Thoracic aorta (tissue), 2 donors: ENCODE measurements at places on chromosomes 3 and 15. TPM values are rescaled to one million over a fixed set of nuclear protein-coding genes. Genes with fewer than 3 reads are reported as not detected.
A peak's percentile ranks its signal among the peaks of the same experiment; 100 is the strongest.

The CP gene
- 58.1 TPM for total RNA-seq

The RASGRP1 gene
- 1.6 TPM for total RNA-seq

The HIGD2B gene
- not detected for total RNA-seq

The OXTR gene
- 2.3 TPM for total RNA-seq

The POPDC2 gene
- 35.2 TPM for total RNA-seq

The CDHR4 gene
- total RNA-seq: 0.68 TPM

The CCR4 gene
- total RNA-seq: 0.56 TPM

The ARHGAP31 gene
- 20.8 TPM for total RNA-seq

The CRYGS gene
- total RNA-seq: 3.7 TPM

The CLCN2 gene
- 8.0 TPM for total RNA-seq

The CNTN3 gene
- total RNA-seq: 6.5 TPM

- no peaks in the 10 kb centered on the region for H3K4me1 ChIP-seq
- no peaks in the 10 kb centered on the region for H3K36me3 ChIP-seq
- no peaks in the 10 kb centered on the region for H3K27me3 ChIP-seq
- no peak overlapping the region for H3K27ac ChIP-seq
Measured at GRCh38 chr15:95541301-95541700, 789.2 kb upstream of the NR2F2 start.

GRCh38 chr15:44082558-44083157 lies 112.4 kb downstream of the FRMD5 start:
- H3K4me1 ChIP-seq: no peaks in the 10 kb centered on the region
- no peak for DNase-seq
- H3K27me3 ChIP-seq: no peaks in the 10 kb centered on the region
- no peak overlapping the region for H3K27ac ChIP-seq
- H3K36me3 ChIP-seq: no peaks in the 10 kb centered on the region

DNA sequence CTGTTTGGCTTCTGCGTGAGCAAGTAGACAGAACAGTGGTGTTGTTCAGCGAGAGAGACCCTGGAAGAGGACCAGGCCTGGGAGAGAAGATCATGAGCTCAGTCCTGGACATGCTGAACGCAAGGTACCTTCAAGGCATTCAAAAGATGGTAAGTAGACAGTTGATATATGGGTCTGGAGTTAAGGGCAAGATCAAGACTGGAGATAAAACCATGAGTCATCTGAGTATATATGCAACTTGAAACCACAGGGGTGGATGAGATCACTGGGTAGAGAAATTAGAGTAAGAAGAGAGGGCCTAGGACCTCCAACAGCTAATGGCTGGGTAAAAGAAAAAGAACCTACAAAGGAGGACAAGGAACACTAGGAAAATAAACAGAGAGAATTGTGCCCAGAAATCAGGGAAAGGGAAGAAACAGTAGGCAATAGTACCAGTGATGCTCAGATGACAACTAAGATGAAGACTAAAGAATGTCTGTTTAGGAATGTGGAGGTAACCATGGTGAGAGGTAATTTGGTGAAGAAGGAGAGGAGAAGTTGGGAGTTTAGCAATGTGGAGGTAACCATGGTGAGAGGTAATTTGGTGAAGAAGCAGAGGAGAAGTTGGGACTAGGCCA lies 343.2 kb upstream of the ADAMTS9 start:
- no peak overlapping the region for H3K4me3 ChIP-seq
- no peaks in the 10 kb centered on the region for H3K4me1 ChIP-seq
- no peak overlapping the region for H3K27ac ChIP-seq
- no peaks in the 10 kb centered on the region for H3K27me3 ChIP-seq

GRCh38 chr3:81439108-81439507 lies 322.3 kb downstream of the GBE1 start:
- H3K4me3 ChIP-seq: no peak overlapping the region
- peaks cover 10% of the 10 kb centered on the region for H3K4me1 ChIP-seq
- no peak overlapping the region for H3K27ac ChIP-seq

DNA sequence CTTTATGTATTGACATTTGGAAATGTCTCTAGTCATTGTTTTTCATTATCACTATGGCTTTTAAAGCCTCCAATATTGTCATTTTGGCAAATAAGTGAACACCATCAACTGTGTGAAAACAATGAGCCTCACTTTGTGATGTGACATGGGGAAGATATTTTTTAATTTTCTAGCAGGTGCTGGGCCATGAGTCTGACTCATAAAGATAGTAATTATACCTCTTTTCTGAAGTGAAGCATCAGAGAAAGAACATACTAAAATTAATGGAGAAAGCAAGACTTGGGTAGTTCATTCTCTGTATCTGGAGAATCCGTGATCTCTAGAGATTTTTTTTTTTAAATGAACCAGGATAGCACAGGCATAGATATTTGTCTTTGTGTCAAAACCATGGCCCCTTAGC lies 100.8 kb downstream of the CCNL1 start:
- DNase-seq: no peak
- no peaks in the 10 kb centered on the region for H3K27me3 ChIP-seq
- no peak overlapping the region for H3K27ac ChIP-seq
- no peak overlapping the region for H3K4me3 ChIP-seq
- H3K36me3 ChIP-seq: no peaks in the 10 kb centered on the region

GRCh38 chr3:122642935-122643334 lies 37.7 kb upstream of the PARP14 start:
- DNase-seq: no peak
- H3K4me3 ChIP-seq: no peak overlapping the region
- H3K27ac ChIP-seq: no peak overlapping the region
- H3K4me1 ChIP-seq: no peaks in the 10 kb centered on the region
- H3K27me3 ChIP-seq: no peaks in the 10 kb centered on the region

GRCh38 chr15:90087454-90088154 lies 14.7 kb downstream of the IDH2 start:
- H3K27ac ChIP-seq: no peak overlapping the region
- H3K4me1 ChIP-seq: peaks cover under 1% of the 10 kb centered on the region
- no peak overlapping the region for H3K4me3 ChIP-seq
- DNase-seq: no peak
- no peaks in the 10 kb centered on the region for H3K27me3 ChIP-seq
- peaks cover 20% of the 10 kb centered on the region for H3K36me3 ChIP-seq

DNA sequence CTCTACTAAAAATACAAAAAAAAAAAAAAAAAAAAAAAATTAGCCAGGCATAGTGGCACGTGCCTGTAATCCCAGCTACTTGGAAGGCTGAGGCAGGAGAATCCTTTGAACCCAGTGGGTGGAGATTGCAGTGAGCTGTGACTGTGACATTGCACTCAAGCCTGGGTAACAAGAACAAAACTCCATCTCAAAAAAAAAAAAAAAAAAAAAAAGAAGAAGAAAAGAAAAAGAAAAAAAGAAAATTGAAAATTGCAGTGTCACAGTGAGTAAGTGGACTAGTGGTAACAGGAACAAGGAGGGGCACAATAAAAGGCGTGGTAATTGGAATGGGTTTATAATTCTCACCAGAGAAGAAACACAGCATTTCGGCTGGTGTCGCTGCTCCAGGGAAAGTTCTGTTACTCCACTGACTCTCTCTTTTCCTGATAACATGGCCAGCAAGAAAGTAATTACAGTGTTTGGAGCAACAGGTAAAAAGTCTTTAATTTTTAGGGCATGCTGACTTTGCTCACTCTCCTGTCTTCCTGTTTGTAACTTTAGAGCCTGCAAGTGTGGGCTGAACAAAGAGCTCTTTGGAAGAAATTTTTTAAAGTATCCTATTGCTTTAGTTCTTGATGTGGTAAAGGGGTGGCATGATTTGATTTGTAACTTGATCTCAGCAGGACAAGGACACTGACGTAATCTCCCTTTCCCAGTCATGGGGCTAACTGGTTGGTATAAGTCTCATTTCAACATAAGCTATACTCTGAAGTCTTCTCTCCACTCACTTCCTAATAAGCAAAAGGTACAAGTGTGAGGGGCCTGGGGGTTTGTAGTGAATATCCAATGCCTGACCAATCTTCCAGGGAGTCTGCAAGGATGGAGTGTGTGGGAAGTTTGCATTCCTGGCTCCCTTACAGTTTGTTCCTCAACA lies 22.1 kb upstream of the TRA2B start:
- DNase-seq: no peak
- H3K27me3 ChIP-seq: no peaks in the 10 kb centered on the region
- H3K4me1 ChIP-seq: peaks cover 2% of the 10 kb centered on the region
- H3K4me3 ChIP-seq: peak overlapping the region; percentile 66
- H3K36me3 ChIP-seq: no peaks in the 10 kb centered on the region
- H3K27ac ChIP-seq: peak overlapping the region; percentile 45

DNA sequence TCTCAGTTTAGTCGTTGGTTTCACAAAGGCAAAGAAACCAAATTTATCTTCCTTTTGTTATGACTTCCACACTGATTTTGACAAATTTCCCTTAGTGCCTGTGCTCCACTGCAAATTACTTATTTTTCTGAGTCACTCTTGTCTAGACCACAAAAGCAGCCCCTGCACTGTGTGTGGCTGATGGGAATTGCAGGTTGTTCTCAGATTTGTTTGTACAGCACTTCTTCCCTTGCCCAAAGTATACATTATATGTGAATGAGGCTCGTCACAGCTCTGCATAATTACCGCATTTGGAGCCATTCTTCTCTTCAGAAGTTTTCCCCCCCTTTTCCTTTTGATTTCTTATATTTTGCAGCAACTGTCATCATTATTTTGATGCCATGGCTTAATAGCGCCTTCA lies 354.2 kb upstream of the IL12A start:
- H3K27me3 ChIP-seq: no peaks in the 10 kb centered on the region
- H3K4me1 ChIP-seq: no peaks in the 10 kb centered on the region
- H3K27ac ChIP-seq: no peak overlapping the region

GRCh38 chr3:134709561-134710312 lies 58.9 kb upstream of the KY start:
- H3K27me3 ChIP-seq: no peaks in the 10 kb centered on the region
- H3K4me3 ChIP-seq: no peak overlapping the region
- no peak overlapping the region for H3K27ac ChIP-seq
- no peaks in the 10 kb centered on the region for H3K36me3 ChIP-seq
- DNase-seq: no peak
- H3K4me1 ChIP-seq: peaks cover 24% of the 10 kb centered on the region

DNA sequence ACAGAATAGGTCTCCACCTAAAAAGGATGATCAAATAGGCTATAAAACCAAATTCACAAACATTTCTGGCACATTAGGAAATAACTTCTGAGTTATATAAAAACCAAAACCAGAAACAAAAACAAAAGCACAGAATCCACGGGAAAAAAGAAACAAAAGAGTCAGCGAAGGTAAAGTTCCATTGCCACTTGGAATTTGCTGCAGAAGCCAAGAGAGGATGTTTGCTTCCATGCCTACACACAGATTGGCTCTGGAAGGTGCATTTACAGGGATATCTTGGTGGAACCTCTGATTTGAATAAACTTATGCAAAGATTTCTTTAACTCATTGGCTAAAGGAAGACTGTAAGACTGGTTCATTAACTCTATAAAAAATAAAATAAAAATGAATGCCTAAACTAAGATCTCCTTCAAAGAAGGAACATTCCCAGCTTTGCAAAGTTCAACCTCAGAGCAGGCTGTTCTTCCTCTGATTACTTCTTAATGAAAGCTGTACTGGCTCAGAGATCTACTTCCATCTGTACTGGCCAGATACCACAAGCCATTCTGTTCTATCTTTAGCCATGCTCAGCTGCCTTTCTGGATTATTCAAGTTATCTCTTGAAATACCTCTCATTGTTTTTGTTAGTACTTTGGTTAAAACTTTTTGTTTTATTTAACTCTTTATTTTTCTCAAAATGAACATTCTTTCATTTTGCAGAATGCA lies 537.5 kb upstream of the CCDC54 start:
- H3K36me3 ChIP-seq: no peaks in the 10 kb centered on the region
- no peak for DNase-seq
- peak overlapping the region; percentile 52 for H3K27ac ChIP-seq
- H3K4me1 ChIP-seq: peaks cover 11% of the 10 kb centered on the region
- no peaks in the 10 kb centered on the region for H3K27me3 ChIP-seq

DNA sequence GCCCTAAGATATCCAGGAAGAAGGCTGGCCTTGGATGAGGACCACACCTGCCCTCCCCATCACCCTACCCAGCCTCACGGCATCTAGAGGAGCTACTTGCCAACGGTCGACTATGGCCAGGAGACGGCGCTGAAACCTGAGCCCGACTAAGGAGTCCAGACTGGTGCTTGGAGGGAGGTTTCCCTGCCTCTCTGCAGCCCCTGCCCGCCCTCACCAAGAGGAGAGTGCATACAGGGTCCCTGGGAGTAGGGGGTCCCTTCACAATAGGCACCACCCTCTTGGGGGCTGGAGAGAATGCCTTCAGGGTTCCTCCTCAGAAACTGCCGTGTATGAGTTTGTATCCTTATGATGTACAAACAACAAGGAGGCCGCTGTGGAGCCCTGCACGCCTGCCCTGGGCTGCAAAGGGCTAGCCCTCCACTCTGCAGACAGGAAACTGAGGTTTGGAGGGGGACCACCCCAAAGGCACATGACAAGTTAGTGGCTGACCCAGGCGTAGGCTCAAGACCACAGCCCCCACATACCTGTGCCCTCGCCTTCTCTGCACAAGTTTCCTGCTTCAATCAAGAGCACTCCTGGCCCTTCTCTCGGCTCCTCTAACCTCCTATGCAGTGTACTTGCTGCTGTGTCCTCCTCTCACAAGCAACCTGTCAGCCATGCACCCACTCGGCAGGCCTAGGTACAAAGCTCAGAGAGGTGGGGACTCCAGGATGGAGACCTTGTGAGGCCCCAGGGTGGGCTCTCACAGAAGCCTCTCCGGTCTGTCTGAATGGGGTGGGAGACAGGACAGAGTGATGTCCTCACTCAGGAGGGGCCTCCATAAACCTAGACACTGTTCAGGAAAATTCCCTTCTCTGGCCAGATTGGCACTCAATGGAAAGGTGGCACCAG lies 7.4 kb downstream of the KLF15 start:
- peaks cover 74% of the 10 kb centered on the region for H3K36me3 ChIP-seq
- no peak for DNase-seq
- H3K4me1 ChIP-seq: peaks cover 17% of the 10 kb centered on the region
- no peak overlapping the region for H3K4me3 ChIP-seq
- H3K27me3 ChIP-seq: no peaks in the 10 kb centered on the region

- H3K27me3 ChIP-seq: no peaks in the 10 kb centered on the region
- DNase-seq: no peak
- H3K27ac ChIP-seq: no peak overlapping the region
- H3K4me1 ChIP-seq: peaks cover 22% of the 10 kb centered on the region
Measured at GRCh38 chr3:195171093-195171873, 99.7 kb downstream of the XXYLT1 start.

- H3K4me1 ChIP-seq: no peaks in the 10 kb centered on the region
- H3K36me3 ChIP-seq: no peaks in the 10 kb centered on the region
- DNase-seq: no peak
- H3K4me3 ChIP-seq: no peak overlapping the region
Measured at GRCh38 chr15:45943240-45943639, 308.4 kb downstream of the SQOR start.
